ENCODE measurements at places on chromosomes 2 and 18. TPM values are rescaled to one million over a fixed set of nuclear protein-coding genes. Genes with fewer than 3 reads are reported as not detected.
A peak's percentile ranks its signal among the peaks of the same experiment; 100 is the strongest.

- DNase-seq: no peak
Observed at GRCh38 chr2:18912225-18912888, 323.0 kb upstream of the NT5C1B start.

Gene OTOF
- not detected for total RNA-seq

DNA sequence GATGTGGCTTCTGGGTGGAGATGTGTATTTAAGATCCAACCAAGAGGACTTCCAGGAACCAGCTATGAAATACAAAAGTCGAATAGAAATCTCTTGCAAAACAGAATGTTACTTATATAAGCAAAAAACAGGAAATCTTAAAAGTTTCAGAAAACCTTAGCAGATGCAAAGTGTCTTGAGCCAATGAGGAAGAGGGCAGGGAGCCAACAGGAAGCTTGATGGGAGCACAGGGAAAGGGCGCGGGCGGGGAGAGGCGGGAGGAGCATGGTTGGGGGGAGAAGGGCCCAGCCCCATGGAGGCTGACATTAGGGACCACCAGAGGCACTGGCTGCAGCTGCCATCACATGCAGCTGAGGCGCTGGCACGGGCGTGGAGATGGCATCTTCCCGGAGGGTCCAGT, 203.3 kb downstream of the SNTG2 start:
- DNase-seq: no peak

DNA sequence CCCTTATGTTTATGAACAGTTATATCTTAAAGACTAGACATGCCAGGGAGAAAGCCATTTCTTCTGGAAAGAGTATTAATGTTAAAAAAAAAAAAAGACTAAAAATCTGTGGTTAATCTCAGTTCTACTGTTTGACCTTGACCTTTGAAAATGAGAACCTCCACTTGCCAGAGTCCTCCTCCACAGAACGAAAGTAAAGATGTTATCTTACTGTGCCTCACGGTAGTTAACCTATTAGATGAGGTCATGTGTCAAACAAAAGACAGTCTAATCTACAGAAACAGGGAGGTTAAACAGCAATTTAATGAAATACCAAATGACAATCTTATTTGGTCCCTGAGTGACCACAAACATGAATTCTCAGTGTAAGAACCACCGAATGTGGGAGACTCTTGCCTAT, 51.2 kb downstream of the SLC14A2 start:
- DNase-seq: peak; percentile 68

- peak; percentile 59 for DNase-seq
Observed at GRCh38 chr2:119260646-119261492, 37.2 kb downstream of the STEAP3 start.

- peak; percentile 51 for DNase-seq
Observed at GRCh38 chr18:61893309-61893970, 633 bp upstream of the RNF152 start.

DNA sequence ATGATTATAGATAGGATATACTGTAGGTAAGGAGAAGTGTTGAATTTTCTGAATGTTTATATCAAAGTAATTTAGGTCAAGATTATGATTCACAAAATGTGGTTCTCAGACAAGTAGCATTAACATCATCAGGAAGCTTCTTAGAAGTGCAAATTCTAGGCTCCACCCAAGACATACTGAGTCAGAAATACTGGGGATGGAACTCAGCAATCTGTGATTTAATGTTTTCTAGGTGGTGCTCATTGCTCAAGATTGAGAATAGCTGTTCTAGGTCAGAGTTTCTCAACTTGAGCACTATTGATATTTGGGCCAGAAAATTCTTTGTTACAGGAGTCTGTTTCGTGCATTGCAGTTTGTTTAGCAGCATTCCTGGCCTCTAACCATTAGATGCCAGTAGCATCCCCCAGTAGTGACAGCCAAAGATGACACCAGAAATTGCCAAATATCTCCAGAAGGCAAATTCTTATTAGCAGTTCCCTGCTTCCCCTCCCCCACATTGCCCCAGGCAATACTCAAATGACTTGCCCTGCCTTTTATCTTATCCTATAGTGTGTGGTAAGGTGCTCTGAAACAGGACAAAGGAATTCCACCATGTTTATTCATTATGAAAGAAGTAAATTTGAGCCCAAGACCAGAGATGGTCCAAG, 1001.2 kb downstream of the DPP10 start:
- DNase-seq: no peak

Gene GDF7
- not detected for total RNA-seq

Gene AFF3
- 2.6 TPM for total RNA-seq

- DNase-seq: no peak
Observed at GRCh38 chr2:205699515-205700289, 17.4 kb downstream of the NRP2 start.

Gene DSG4
- not detected for total RNA-seq

DNA sequence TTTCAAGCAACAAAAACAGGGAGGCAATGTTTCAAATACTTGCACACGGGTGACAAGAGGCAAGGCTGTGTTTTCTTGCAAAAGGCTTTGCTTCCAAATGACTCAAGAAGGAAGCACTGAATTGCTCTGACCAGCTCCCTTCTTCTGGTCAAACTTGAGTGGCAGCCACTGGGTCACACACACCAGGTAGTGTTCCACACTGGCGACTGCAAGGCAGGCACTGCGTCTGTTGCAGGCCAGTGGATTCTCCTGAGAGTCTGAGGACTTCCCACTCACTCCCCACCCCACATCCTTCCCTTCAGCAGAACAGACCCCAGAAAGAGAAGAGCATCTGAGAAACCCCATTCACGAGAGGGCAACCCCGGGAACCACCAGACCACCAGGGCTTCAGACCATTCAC, 19.8 kb downstream of the PARD6G start:
- DNase-seq: no peak

- DNase-seq: peak; percentile 9
Observed at GRCh38 chr2:152861349-152861942, 143.0 kb downstream of the ARL6IP6 start.

DNA sequence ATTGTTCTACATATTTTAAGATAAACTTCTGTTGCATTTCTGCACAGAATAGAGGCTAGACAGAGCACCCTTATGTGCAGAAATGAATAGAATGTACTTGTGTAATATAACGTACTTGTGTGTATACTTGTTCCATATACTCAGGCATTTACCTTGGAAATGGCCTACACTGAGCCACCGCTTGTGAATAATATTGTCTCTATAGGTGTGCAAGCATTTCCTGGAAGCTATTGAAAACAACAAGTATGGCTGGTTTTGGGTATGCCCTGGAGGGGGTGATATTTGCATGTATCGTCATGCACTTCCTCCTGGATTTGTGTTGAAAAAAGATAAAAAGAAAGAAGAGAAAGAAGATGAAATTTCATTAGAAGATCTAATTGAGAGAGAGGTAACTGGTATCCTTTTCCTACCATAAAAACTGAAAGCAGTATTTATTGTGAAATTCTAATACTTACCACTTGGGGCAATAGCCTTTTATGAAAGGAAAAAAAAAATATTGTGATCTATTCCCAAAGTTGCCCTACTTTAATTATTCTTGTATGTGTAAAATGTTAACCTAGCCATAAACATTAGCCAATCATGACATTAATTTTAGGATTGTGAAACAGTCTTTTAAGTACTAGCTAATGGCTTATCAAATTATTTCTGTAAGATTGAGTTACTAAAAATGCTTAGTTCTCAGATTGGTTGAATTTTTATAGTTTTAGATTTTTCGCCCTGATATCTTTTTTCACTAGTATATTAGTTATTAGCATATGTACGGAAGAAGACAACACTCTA, 18.0 kb downstream of the ZC3H15 start:
- DNase-seq: peak; percentile 41

DNA sequence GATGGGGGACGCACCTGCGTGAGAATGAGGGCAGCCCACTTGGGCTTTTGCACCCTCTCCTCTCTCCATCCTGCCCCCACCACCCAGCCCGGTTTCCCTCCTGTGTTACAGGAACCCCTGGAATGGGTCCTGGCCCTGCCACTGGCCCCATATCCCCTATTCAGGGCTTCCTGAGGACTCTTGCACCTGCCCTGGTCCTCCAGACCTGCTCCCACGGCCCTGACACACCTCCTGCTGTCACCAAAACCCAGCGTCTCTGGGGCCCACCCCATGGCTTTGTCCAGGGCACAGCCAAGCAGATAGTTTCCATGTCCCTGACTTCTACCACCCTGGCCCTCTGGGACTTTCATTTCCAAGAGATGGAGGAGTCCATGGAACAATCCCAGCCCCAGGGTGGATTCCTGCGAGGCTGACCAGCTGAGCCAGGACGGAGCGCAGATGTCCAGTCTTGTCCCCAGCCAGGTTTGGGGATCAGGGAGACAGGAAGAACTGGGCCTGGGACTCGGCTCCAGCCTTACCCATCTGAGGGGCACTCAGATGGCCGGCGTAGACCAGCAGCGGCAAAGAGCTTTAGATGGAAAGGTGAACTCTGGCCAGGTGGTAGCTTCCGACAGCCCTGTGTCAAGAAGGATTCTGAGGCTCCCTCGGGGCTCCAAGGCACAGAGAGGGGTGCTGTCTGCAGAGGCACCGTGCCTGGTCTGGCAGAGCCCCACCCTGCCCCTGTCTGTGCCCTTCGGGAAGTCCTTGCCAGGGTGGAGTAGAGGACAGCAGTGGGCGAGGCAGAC, 12.0 kb downstream of the GPR35 start:
- no peak for DNase-seq

- no peak for DNase-seq
Observed at GRCh38 chr2:140905083-140905781, 1225.6 kb downstream of the LRP1B start.

DNA sequence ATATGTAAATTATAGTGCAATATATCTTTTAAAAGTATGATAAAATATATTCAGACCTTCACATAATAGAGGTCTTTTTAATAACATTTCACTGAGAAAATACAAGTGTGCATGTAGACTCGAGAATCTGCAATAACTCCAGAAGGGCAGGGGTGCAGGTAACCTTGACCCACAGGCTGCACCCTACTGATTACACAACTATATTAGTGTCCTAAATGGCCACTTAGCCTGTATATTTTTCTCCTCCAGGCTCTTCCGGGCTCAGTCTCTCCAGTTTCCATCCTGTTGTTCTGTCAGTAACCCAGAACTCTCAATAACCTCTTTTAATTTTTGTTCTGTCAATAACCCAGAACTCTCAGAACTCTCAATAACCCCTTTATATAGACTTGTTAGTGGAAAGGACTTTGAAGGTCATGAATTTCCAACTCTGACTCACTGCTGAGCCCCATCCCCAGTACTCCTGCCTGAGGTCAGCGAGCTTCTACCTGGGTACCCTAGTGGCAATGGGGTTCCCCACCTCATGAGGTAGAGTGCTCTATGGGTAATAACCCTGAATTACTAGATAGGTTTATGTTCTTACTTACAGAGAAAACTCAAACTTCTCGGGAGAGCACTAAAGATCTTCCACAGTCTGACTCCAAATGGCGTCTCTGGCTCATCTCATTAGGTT, 8.4 kb upstream of the TTR start:
- no peak for DNase-seq

- DNase-seq: no peak
Observed at GRCh38 chr2:196985511-196986183, 59.1 kb upstream of the PGAP1 start.

DNA sequence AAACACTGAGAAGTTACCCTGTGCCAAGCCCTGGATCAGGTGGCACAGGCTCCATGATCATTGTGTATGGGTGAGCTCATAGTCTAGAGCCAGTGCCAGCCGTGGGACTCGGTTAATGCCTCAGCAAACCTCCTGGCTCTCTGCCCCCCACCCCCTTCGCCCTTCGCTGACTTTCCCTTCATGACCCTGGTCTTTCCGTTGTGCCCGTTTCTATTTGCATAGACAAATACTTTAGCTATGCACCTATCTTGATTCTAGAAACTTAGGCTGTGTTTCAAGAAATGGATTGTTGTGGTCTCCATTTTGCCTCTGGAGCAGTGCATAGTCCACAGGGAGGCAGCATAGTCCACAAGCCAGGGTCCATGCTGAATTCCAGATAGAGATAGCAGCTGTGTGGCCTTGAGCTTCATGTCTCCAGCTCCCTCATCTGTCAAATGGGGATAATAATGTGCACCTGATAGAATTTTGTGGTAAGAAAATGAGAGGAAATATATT, 44.8 kb upstream of the KDM3A start:
- DNase-seq: peak; percentile 56

- DNase-seq: peak; percentile 45
Observed at GRCh38 chr2:170409164-170409535, 231.2 kb downstream of the MYO3B start.

DNA sequence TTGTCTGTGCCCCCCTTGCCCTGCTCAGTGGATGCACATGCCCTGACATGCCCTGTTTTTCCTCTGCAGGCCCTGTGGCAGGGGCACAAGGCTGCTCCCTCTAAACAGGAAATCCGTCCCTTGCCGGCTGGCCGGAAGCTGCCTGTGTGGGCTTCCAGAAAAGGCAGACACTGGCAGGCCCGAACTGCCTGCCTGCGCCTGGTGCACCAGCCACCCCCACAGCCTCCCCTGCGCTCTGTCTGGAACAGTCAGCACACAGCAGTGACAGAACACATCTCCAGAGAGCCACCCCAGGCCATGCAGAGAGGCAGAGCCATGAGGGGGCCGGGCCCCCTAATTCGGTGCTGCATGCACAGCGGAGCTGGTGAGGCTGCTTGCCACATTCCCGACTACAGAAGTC, 33.5 kb downstream of the LOXHD1 start:
- DNase-seq: no peak

DNA sequence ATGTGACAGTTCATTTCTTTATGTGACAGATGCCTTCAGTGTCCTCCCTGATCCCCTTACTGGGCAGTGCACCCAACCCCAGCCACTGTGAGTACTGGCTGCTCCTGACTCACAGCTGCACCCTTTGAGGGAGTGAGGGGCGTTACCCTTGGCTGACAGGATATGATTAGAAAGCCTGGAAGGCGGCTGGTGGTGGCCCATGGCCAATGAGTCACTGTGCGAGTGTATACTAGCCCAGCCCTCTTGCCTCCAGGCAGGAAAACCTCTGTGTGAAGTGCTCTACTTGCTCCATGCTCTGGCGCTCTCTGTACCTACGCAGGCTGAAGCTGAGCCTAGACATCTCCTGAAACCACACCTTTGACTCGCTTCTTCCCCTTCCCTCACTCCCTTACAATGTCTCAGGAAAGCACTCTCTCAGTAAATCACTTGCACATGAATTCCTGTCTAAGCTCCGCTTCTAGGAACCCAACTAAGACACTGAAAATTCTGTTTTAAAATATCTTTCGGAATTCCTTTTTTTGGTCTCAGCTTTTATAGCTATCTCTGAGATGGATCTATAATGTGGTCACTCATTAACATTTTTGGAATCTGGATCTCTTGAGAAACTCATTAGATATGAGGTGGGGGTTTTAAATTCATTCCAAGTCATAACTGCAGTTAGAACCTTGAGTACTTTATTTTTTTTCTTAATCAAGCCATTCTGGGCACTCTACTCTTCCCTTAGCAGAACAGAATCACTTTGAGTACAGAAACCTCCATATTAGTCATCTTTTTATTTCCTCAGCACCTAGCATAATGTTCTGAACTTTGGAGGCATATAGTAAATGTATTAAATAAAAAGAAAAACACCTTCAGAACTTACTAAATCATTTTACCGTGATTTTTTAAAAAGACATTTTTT, 25.3 kb upstream of the STAM2 start:
- DNase-seq: peak; percentile 99

Gene ACMSD
- not detected for total RNA-seq

DNA sequence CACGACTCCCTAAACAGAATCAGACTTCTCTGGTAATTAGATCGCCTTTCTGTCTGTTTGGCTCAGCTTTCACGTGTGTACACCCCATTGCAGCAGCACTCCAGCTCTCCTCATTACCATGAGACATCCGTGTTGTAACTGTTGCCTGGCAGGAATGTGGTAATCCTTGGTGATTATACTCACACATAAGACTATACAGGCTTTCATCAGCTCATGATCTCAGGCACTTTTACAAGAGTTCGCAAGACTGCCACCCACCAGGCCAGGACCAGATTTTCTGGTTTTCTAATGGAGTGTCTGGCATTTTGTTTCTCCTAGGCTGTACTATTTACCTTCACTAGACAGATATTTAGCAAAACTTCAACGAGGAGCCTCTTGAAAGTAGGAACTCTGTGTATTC, 50.2 kb downstream of the ACVR1 start:
- DNase-seq: no peak
